Left lung (tissue), 14 donors: ENCODE measurements at places on chromosomes 1 and 21. TPM values are rescaled to one million over a fixed set of nuclear protein-coding genes. Genes with fewer than 3 reads are reported as not detected.

GRCh38 chr1:100710906-100711682 lies 8.4 kb upstream of the VCAM1 start:
- no peaks in the 10 kb centered on the region for H3K36me3 ChIP-seq
- H3K27me3 ChIP-seq = no peaks in the 10 kb centered on the region
- DNase-seq = no peak

DNA sequence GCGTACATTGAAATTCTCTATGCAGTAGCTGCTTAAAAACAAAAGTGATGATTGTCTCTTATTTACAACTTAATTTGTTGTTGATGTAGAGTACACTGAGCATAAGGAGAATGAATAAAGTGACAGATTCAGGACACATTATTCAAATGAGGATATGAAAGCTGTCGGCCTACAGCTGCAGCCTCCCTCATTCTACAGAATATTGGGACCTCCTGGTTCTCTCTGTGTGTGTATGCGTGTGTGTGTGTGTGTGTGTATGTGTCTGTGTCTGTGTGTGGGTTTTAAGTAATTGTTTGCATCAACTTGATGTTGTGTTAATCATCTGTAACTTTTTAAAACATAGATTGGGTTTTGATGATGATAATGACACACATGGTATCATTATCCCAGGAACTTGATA lies 17.9 kb downstream of the PROX1 start:
- H3K4me3 ChIP-seq = no peak overlapping the region
- no peaks in the 10 kb centered on the region for H3K4me1 ChIP-seq
- H3K27me3 ChIP-seq = no peaks in the 10 kb centered on the region

Gene PPIAL4G
- total RNA-seq = not detected

Gene SLC35F3
- total RNA-seq = 0.64 TPM

Gene EXO1
- 5.6 TPM for total RNA-seq

Gene MAP10
- 2.4 TPM for total RNA-seq
